ENCODE measurements at places on chromosomes 2 and 18. TPM values are rescaled to one million over a fixed set of nuclear protein-coding genes. Genes with fewer than 3 reads are reported as not detected.

ADAM23 gene
- total RNA-seq, result 3.2 TPM

ATG9A gene
- 36.8 TPM for total RNA-seq

IL18R1 gene
- 0.82 TPM for total RNA-seq

ADGRF3 gene
- total RNA-seq, result 0.06 TPM

IL36RN gene
- total RNA-seq, result not detected

PLA2R1 gene
- 37.4 TPM for total RNA-seq

TIMM21 gene
- 21.5 TPM for total RNA-seq

TMEM169 gene
- under 0.01 TPM for total RNA-seq

NOSTRIN gene
- 6.1 TPM for total RNA-seq

ICOS gene
- total RNA-seq, result not detected

MRO gene
- 0.16 TPM for total RNA-seq

ANKRD12 gene
- total RNA-seq, result 15.7 TPM

DTNA gene
- 0.81 TPM for total RNA-seq

REG1B gene
- not detected for total RNA-seq

DDX18 gene
- total RNA-seq, result 27.8 TPM

GCG gene
- not detected for total RNA-seq

NABP1 gene
- total RNA-seq, result 38.6 TPM

PARD3B gene
- total RNA-seq, result 41.0 TPM

OR6B2 gene
- total RNA-seq, result not detected

PDCD1 gene
- not detected for total RNA-seq

IER3IP1 gene
- total RNA-seq, result 22.5 TPM

Data from bladder microvascular endothelial cell (primary cell).